Natural killer cell (primary cell): ENCODE measurements at places on chromosomes 1 and 21.
A peak's percentile ranks its signal among the peaks of the same experiment; 100 is the strongest.

DNA sequence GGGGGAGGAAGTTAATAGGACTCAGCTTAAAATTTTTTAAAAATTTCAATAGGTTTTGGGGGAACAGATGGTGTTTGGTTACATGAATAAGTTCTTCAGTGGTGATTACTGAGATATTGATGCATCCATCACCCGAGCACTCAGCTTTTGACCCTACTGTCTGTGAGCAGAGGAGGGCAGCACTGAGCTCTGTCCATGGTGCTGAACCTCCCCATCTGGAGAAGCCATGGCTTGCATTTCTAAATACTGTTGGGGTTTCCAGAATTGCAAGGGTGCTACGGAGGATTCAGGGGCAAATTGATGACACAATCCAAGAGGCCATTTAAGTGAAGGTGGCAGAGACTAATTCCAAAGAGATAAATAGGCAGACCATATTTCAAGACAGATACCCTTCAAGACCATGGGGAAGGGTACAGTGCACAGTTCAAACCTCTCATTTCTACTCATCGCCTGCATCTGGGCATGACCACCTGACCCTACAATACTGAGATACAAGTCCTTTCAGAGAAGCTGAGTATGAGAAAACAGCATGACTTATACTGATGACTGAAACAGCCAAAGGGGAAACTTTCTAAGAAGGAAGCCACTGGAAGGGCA is 17.2 kb downstream of the SYT2 start:
- DNase-seq, result peak; percentile 84

DNA sequence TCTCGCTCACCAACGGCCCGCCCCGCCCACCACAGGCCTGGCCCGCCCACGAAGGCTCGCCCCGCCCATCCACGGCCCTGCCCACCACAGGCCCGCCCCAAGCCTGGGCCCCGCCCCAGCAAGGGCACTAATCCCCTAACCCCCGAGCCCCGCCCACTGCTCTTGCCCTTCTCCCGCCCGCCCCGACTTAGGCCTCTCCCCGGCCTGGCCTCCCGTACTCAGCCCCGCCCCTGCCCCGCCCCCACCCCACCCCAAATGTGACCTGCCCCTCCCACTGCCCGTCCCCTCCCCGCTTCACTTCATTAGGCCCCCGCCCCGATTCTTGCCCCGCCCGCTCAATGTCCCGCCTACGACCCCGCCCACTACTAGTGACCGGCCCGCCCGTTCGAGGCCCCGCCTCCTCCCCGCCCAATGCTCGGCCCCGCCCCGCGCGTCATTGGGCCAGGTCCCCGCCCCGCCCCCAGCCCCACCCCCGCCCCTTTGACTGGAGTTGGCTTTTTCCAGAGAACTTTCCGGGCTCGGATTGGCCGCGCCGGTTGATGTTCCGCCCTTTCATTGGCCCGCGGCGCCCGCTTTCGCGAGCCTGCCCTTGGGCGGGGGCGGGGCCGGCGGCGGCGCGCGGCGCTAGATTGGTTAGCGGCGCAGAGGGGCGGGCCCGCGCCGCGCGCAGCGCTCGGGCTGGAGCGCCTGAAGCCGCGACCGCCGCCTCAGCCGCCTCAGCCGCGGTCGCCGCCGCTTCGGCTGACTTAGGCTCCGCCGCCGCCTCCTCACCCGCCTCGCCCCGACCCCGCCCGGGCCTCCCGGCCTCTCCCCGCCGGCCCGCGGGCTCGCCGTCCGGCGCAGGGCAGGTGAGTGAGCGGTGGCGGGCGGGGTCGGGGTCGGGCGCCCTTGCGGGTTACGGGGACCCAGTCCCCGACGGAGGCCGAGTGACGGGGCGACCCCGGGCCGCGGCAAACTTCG is at the start of gene PCBP3:
PCBP3 (plus strand) TSS at position 705 of the 960 bp plus-strand sequence. CDS start 206,361 bp downstream, outside the sequence.
- DNase-seq, result peak; percentile 66

DNA sequence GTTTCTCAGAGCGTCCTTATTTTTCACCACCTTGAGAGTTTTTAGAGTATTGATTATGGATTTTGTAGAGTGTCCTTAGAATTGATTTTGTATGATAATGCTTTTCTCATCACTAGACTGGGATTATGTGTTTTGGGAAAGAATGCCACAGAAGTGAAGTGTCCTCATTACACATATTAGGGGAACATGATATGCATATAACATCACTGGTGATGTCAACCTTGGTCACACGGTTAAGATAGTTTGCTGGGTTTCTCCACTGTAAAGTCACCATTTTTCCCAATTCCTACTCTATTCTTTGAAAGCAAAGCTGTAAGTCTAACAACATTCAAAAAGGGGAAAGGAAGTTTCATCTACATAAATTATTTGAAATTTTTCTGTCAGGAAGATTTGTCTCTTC is 39.6 kb upstream of the PALMD start:
- DNase-seq, result no peak

DNA sequence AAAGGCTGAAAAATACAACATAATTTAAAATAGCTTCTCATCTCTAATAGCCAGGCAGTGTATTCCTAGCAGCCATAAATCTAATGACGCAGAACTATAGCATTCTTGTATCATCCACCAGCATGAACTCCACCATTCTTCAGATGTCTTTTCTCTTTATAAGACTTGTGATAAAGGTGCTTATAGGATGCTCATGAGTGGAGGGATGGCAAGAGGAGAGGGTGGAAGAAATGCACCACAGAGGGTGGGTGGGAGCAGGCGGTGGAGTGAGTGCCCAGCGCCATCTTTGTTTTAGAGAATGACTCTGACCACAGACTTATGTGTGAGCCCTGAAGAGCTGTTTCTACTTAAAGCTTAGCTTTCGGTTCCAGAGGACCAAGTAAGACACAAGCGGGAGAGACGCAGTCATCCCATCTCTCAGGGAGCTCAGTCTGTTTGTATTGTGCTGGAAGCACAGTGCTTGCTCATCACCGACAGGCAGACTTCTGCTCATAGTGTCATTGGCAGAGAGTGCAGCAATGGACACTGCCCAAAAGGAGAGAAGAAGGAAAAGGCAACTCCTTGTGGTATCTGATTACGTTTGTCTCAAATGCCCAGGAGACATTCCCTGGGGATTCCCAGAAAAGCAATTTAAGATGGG is 65.6 kb downstream of the KCNJ15 start:
- no peak for DNase-seq

DNA sequence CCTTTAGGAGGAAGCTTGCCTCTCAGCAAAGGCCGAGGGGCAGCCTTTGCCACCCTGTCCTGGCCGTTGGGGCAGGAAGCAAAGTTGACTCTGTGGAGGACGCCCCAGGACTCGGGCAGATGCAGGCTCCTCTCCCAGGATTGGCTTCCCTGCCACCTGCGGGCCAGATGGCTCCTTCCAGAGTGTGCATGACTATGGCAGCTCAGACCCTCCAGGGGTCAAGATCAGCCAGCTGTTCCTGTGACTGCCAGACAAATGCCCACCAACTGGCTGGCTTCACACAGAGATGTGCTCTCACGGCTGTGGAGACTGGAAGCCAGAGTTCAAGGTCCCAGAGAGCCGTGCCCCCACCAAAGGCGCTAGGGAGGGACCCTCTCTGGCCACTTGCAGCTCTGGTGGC is 87.0 kb upstream of the VAMP3 start:
- DNase-seq, result no peak

GRCh38 chr21:45317398-45318145 is 29.9 kb upstream of the POFUT2 start:
- DNase-seq, result no peak

DNA sequence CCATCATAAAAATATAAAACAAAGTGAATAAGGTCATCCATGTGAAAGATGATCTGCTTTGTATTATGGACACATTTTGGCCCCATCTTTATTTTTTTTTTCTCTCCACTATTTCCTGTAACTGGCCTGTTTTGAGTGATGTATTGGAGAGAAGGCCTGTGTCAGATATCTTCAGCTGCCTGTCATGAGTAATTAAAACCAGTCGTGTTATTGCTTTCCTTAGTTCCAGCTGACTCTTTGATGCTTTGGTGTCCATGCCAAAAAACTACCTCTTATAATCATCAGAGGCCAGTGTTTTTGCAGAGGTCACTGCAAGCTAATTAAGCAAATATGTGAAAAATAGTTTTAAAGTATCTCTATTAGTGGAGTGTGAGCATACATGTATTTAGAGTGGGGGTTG is 29.7 kb downstream of the NTMT2 start:
- DNase-seq, result no peak

DNA sequence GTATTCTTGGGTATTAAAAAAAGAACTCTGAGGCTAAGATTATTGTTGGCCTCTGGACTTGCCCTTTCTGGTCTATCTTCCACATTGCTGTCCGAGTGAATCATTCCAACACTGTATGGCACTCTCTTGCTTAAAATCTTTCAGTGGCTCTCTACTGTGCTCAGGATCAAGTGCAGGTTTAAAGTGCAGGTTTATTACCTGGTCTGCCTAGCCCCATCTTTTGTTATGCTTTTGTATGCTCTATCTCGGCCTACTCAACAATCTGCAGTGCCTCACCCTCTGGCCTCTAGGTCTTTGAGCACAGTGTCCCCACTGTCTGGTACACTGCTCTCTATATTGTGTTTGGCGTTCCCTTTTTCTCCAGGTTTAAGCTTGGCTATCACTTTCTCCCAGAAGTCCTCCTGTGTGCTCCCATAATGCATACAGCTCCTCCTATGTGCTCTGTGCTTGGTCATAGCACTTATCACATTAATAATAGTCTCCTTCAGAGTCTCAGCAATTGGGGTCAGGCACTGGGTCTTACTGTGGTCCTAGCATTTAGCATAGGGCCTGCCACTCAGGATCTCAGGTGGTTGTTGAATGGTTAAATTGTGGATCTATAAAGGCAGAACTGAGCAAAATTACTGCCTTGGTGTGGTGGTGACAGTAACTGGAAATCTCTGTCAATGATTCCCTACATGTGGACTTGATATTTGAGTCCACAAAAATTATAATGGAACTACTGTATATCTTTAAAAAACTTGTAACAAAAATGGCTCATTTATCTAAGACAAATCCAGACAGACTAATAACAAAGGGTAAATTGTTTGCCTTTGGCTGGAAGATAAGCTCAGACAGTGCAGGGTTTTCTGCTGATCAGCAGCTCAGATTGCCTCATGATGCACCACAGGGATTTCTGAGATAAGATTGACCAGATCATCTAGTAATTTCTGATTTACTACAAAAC is 10.6 kb upstream of the LDLRAD1 start:
- no peak for DNase-seq

- DNase-seq, result no peak
Observed at GRCh38 chr1:22317231-22317919, 134.3 kb upstream of the ZBTB40 start.

- peak; percentile 79 for DNase-seq
Observed at GRCh38 chr1:172638885-172639831, 19.7 kb upstream of the FASLG start.

- DNase-seq, result no peak
Observed at GRCh38 chr1:180152588-180152987, 2.1 kb upstream of the QSOX1 start.

DNA sequence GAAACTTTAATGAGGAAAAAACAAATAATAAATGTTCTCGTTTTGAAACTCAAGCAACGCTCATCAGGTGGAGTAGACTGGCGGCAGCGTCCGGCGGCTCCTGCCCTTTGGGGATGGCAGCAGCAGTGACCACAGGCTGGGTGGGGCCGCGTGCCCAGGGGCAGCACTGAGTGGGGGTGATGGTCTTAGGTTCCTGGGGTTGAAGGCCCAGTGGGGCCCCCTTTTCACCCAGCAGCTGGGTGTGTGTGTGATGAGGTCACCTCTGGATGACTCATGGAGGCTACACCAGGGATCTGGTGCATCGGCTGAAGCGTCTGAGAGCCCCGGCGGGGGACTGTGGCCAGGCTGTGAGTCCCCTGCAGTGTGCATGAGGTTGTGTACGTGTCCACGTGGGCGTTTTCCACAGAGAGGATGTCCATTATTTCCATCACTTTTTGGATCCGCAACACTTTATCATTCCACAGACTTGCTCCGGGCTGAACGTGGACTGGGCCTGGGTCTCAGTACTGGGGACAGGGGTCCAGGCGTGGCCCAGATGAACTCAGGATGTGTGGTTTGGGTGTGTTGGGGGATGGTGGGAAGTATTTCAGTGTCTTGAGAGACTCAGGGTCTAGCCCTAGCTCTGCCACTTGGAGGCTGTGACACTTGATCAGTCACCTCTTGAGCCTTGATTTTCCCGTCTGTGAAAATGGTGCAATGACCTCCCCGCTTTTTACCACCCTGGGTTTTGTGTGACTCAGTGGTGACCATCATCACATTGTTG is 25.6 kb downstream of the LDLRAP1 start:
- DNase-seq, result no peak

- no peak for DNase-seq
Observed at GRCh38 chr1:117375327-117375726, 8.1 kb downstream of the MAN1A2 start.

GRCh38 chr21:43644609-43645008 is 14.7 kb downstream of the HSF2BP start:
- no peak for DNase-seq

DNA sequence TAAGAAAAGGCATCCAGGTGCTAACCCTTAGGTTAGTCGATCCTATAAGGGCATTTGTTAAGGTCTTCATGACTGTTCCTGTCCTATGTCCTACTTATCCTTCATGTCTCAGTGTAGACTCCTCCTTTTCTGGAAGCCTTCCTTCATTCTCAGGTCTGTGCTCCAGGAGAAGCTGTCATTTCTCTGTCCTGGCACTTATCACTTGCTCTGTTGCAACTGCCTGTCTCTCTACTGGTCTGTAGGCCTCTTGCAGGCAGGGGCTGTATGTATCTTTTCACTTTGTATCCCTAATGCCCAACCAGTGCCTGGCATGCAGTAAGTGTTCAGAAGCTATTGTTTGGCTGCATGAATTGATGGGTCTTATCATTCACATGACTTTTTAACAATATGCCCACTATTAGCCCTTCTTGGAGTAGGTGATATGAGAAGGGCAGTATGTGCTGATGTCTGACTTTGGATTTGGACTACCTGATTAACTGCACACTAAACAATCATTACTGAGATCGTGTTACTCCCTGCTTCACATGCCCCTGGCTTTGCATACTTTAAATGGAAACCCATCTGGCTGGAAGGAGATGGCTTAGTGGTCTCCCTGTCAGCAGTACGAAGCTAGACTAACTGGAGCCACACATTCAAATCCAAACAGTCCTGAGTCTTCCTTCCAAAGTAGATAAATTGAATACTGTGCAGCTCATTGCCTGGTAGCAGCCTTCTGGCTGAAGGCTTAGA is 88.8 kb downstream of the RGL1 start:
- DNase-seq, result no peak

DNA sequence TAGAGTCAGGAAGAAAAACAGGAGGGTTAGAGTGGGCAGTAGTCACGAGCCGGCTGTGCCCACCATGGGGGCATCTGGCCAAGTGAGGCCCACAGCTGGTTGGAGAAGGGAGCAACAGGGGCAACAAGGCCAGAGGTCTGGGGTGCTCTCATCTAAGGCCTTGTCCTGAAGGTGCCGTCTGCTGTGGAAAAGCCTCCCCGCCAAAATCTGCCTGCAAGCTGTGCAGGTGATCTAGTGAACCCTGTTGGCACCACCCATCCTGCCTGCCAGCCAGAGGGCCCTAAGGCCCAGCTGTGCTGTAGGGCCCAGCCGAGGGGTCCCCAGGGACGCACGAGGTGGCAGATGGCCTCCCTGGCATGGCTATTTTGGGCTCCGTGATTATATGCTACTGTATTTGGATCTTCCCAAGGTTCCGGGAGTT is 51.3 kb downstream of the LGR6 start:
- no peak for DNase-seq
